ENCODE measurements at places on chromosomes 7 and 10. TPM values are rescaled to one million over a fixed set of nuclear protein-coding genes. Genes with fewer than 3 reads are reported as not detected.
A peak's percentile ranks its signal among the peaks of the same experiment; 100 is the strongest.

Gene ZNF425
- polyA plus RNA-seq: 6.4 TPM

Gene TSPAN12
- 181 TPM for polyA plus RNA-seq

Gene MRPL32
- polyA plus RNA-seq: 118 TPM

Gene WEE2
- polyA plus RNA-seq: 0.32 TPM

Gene C10orf62
- 0.47 TPM for polyA plus RNA-seq

Gene CTAGE8
- 7.2 TPM for polyA plus RNA-seq

Gene HOXA3
- 44.4 TPM for polyA plus RNA-seq

Gene DDC
- 86.3 TPM for polyA plus RNA-seq

Gene WNT2
- polyA plus RNA-seq: 0.46 TPM

Gene PHTF2
- polyA plus RNA-seq: 21.4 TPM

Gene SPDYE2
- polyA plus RNA-seq: 2.8 TPM

Gene NPY4R2
- polyA plus RNA-seq: not detected

Gene PRKG1
- polyA plus RNA-seq: 13.4 TPM

- DNase-seq: no peak
Measured at GRCh38 chr7:43618073-43618472, 35.2 kb downstream of the STK17A start.

- DNase-seq: no peak
Measured at GRCh38 chr7:88185650-88186049, 34.2 kb downstream of the SRI start.

- no peak for DNase-seq
Measured at GRCh38 chr10:92052088-92052487, 128.5 kb downstream of the BTAF1 start.

DNA sequence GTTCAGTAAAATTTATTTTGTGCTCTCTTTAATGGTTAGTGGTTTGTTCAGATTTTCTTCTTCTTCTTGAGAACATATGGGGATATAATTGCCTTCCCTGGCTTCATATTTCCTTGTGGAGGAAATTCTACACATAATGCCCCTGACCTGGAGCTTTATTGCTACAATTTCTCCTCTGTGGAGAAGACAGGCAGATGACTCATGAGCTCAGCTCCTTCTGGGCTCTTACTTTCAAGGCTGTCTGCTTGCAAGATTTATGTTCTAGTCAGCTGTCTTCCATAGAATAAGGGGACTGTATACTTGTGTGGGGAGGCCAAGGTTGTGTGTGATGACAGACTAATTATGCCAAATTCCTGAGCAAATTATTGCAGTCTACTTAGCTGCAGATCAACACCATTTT is 1.6 kb downstream of the LRRD1 start:
- no peak for DNase-seq

- peak; percentile 52 for DNase-seq
Measured at GRCh38 chr7:123797673-123798531, 47.1 kb upstream of the HYAL4 start.

DNA sequence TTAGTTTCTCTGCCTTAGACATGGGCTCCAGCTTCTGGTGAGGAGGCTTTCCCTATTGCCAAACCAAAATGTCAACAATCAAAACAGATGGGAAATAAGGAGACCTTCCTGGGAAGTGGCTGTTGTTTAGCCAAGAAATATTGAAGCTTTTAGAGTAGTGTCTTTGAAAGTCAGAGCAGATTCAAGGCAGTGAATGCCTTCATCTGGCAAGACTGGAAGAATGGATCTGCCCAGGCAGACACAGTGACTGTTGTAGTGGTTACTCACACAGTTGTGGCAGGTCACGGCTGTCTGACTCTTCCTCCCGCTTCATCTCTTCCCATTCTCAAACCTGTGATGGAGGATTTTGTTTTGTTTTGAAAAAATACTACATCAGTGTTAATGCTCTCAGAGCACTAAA is 154.1 kb upstream of the ADO start:
- DNase-seq: no peak

DNA sequence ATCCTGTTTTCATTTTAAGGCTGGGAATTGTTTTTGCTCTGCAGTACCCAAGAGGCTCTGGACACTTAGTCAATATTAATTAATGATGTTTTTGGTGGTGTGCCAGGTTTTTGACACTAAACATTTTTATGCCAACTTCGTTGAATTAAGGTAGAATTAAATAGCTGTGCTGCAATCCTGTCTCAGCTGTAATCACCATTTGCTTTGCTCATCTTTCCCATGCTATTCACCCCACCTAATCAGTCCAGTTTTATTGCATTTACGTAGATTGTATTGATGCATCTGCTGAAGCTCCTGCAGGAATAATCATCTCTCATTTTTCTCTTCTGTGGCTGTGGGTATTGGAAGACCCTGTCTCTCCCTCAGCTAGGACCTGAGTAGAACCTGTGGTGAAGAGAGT is 52.6 kb upstream of the TRUB1 start:
- DNase-seq: no peak

- no peak for DNase-seq
Measured at GRCh38 chr7:151025924-151026671, 1.8 kb upstream of the ATG9B start.

GRCh38 chr7:117095055-117095454 is 141.8 kb downstream of the ST7 start:
- DNase-seq: no peak

GRCh38 chr10:129418496-129419225 is 48.4 kb upstream of the MGMT start:
- DNase-seq: no peak

DNA sequence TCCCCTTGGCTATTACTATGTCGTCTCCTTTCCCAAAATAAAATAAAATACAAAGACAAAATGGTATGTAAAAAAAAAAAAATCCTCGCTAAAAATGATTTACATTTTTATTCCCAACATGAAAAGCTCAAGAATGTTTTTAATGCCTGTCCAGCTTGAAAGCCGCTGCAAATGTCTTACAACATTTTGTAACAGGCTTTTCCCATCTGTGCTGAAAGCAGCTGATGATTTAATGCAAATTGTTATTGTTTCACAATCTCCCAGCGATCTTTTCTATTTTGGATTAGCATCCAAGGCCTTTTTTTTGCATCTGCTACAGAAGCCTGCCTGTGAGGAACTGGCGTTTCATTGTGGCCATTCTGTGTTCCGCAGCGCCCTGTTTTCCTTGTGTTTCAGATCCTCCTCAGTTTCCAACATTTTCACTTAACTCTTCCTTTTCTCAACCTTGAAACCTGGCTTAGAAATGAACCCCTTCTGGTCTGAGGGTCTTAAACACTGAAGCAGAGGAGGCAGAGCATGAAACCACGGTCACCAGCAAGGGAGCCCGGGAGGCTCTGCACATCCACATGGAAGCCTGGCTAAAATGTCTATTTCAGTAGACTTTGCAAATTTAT is 712.1 kb downstream of the PARD3 start:
- DNase-seq: peak; percentile 67

DNA sequence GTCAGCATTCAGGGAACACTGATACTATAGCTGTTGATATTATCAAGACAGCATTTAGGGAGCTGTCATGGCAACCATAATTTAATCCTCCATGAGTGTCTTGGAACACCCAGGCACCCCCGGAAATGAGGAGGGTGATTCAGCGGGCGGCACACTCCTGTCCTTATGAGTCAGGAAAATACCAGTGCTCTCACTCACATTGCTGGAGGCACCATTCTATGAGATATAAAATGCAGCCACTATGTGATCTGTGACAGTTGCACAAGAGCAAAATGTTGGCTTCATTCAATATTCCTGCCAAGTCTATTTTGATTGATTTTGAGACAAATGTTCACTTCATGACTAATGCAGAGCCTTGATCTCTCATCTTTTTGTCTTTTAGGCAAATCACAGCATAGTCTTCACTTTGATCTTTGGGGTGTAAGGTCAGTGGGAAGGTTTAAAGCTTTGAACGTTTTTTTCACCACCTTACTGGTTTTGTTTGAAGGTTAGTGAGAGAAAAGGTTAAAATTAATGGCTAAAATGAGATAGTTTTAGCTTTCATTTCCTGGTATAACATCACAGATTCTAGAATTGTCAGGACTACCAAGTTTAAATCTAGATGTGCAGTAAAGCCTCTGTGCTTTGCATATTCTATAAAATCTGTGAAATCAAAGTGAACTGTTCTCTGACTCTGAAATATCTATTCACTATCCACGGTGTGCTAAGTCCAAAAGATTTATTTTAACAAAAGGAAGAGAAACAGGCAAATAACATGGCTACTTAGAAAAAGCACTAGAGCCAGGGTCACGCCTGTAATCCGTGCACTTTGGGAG is 12.4 kb upstream of the ARHGAP12 start:
- DNase-seq: no peak

DNA sequence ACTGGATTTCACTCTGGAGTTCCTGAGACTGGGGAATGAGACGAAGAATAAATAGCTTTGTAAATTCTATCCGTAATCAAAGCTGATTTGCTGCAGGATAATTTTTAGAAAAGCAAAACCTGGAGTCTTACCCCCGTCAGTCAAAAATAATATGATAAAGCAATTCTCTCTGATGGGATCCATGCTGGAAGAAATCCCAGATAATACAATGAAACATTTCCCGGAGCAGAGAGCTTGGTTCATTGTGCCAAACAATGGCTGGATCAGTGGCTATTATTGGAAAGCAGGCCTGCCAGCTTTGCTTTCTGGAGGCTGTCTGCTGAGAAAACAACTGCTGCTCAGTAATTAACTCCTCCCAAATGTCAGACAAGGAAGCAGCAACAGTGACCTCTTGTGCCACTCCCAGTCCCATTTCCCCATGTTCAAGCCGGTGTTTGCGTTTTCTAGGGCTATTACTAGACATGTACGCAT is 609.4 kb upstream of the PCDH15 start:
- peak; percentile 4 for DNase-seq

DNA sequence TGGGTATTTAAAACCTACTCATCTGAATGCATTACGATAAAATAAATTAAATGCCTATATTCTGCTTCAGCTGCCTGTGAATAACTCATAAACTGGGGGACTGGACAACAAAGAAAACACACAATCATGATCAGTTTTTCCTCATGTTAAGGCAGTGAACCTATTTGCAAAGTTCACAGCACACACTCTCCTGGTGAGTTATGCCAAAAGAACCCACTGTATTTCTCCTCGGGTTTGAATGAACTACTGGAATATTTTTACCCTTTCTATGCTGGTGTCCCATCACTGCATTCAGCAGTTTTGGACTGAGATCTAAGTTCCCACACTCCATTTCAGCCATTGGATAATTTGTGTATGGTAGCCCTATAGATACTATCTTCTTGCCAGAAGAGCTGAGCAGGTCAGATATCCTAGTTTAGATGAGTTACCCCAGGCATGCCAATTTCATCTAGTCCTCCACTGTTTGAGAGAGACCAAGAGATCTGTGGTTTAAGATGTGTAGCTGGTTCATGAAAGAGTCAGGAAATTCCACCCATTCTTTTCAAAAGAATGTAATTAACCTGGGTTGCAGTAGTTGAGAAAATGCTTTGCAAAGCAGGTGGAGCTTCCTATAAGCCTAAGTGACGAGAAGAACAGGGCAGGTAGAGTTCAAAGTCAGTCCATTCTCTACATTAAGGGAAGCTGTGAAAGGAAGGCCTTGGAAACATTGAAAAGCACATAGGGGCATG is 101.7 kb downstream of the PLXDC2 start:
- DNase-seq: no peak

GRCh38 chr7:20307119-20307518 is 23.6 kb upstream of the ITGB8 start:
- DNase-seq: peak; percentile 57

GRCh38 chr10:3616880-3617279 is 168.1 kb downstream of the KLF6 start:
- DNase-seq: no peak

DNA sequence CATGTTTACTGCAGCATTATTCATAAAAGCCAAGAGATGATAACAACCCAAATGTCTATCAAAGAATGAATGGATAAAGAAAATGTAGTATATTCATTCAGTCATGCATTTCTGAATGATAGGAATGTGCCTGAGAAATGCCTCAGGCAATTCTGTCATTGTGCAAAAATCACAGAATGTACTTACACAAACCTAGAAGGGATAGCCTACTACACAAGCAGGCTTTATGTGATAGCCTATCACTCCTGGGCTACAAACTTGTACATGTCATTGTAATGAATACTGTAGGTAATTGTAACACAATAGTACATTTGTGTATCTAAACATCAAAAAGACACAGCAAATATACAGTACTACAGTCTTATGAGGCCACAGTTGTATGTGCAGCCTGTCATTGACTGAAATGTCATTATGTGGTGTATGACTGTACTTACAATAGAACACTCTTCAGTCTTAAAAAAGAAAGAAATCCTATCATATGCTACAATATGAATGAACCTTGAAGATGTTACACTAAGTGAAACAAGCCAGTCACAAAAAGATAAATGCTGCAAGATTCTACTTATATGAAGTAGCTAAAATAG is 141.8 kb upstream of the GPR22 start:
- no peak for DNase-seq

GRCh38 chr10:112985690-112986543 is 35.9 kb downstream of the TCF7L2 start:
- no peak for DNase-seq

DNA sequence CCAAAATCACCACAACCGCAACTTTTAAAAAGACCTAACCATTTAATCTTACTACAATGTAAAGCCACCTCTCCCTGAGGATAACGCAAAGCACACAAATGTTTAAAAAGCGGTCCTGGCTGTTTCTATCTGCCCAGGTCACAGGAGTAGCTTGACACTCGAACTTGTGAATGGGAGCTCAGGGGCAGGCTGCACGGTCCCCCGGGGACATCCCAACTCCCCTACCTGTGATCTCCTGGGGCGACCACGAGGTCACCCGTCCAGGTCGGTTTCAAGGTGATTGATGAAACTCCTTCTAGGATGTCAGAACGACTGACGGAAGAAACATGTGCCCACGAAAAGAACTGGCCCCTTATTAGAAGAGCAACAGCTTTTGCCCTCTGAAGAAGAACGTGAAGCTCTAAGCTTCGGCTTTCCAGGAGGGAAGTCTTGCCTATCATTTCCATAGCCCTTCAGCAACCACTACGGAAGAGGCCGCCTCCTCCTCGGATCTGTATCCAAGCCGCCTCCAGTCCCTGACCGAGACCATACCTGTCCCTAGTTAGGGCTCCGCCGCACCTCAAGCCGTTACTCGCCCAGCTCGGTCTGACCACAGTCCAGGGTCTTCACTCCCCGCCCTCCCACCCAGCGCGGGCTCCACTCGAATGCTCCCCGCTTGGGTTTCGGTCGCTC is 459 bp downstream of the CYCS start:
- no peak for DNase-seq

GRCh38 chr10:73576178-73576889 is 14.8 kb downstream of the USP54 start:
- no peak for DNase-seq

DNA sequence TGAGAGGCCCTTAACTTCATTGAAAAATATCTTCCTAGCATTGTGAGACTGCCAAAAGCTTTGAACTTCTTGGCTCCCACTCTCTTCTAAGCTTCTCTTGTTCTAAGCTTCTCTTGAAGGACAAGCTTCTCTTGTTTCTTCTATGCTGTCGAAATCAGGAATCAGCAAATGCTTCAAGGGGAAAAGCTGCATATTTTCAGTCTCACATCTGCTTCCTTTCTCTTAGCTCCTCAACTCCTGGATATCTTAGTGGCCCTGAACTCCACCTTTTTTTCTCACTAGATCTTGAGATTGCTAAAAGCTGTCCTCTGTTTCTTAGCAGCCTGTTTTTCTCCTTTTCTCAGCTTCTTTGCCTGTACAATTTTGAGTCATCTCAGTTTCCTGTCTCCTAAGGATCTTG is 73.0 kb downstream of the NEUROD6 start:
- DNase-seq: no peak
